Activated naive CD8-positive, alpha-beta T cell treated with anti-CD3 and anti-CD28 coated beads for 36 hours (primary cell): ENCODE measurements at places on chromosomes 1 and 21. TPM values are rescaled to one million over a fixed set of nuclear protein-coding genes. Genes with fewer than 3 reads are reported as not detected.

DNA sequence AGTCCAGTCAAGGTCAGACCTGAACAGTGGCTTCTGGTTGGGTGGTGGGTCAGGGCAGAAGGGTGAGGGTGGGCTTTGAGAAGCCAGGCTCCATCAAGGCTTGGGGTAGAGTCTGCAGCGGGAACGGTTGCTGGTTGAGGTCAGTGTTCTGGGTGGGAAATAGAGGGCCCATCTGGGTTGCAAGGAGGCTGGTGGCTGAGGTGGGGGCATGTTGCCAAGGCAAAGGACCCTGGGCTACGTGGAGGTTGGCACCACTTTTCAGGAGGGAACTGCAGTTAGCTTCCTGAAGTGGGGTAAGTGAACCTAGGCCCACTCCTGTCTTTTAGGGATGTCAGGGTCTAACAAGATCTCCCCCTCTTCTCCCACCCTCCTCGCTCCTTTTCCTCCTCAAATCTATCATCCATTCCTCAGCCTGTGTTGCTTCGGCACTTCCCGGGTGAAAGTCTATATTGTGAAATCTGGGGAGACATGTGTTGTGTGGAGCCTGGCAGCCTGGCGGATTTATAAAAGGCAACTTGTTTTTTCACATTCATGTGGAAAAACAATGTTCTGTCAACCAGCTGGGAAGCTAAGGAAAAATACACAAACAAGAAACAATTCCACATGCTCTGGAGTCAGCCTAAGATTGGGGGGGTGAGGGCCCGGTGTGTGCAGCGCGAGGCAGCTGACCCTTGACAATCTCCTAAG is 1.5 kb downstream of the IL22RA1 start:
- DNase-seq: no peak
- no peak overlapping the region for H3K4me3 ChIP-seq
- H3K4me1 ChIP-seq: no peaks in the 10 kb centered on the region
- H3K36me3 ChIP-seq: no peaks in the 10 kb centered on the region
- H3K27ac ChIP-seq: no peak overlapping the region
- peaks cover 5% of the 10 kb centered on the region for H3K27me3 ChIP-seq

DNA sequence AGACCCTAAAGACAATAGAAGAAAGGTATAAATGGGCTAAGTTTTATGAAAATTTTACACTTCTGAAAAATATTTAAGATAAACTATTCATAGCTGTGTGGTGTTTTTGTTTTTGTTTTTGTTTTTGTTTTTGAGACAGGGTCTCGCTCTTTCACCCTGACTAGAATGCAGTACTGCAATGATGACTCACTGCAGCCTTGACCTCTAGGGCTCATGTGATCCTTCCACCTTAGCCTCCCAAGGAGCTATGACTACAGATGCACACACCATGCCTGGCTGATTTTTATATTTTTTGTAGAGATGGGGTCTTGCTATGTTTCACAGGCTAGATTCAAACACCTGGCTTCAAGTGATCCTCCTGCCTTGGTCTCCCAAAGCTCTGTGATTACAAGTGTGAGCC is 66.6 kb downstream of the PUM1 start:
- peaks cover 27% of the 10 kb centered on the region for H3K4me1 ChIP-seq
- H3K36me3 ChIP-seq: peaks cover 45% of the 10 kb centered on the region
- DNase-seq: no peak
- no peaks in the 10 kb centered on the region for H3K27me3 ChIP-seq
- no peak overlapping the region for H3K27ac ChIP-seq
- H3K4me3 ChIP-seq: no peak overlapping the region

GRCh38 chr1:36711480-36711879 is 228.8 kb upstream of the CSF3R start:
- H3K4me1 ChIP-seq: peaks cover 3% of the 10 kb centered on the region
- peaks cover 43% of the 10 kb centered on the region for H3K27me3 ChIP-seq
- no peak for DNase-seq
- no peak overlapping the region for H3K27ac ChIP-seq
- H3K4me3 ChIP-seq: no peak overlapping the region
- H3K36me3 ChIP-seq: no peaks in the 10 kb centered on the region

GRCh38 chr1:35029761-35030160 is 2.0 kb downstream of the ZMYM6 start:
- H3K4me1 ChIP-seq: peaks cover 25% of the 10 kb centered on the region
- H3K36me3 ChIP-seq: peaks cover 30% of the 10 kb centered on the region
- H3K27ac ChIP-seq: no peak overlapping the region
- peak overlapping the region; percentile 99 for H3K4me3 ChIP-seq

GRCh38 chr1:56080123-56080522 is 499.2 kb downstream of the PLPP3 start:
- DNase-seq: no peak
- no peaks in the 10 kb centered on the region for H3K4me1 ChIP-seq
- H3K4me3 ChIP-seq: no peak overlapping the region
- H3K27me3 ChIP-seq: no peaks in the 10 kb centered on the region
- H3K27ac ChIP-seq: no peak overlapping the region
- H3K36me3 ChIP-seq: no peaks in the 10 kb centered on the region

DNA sequence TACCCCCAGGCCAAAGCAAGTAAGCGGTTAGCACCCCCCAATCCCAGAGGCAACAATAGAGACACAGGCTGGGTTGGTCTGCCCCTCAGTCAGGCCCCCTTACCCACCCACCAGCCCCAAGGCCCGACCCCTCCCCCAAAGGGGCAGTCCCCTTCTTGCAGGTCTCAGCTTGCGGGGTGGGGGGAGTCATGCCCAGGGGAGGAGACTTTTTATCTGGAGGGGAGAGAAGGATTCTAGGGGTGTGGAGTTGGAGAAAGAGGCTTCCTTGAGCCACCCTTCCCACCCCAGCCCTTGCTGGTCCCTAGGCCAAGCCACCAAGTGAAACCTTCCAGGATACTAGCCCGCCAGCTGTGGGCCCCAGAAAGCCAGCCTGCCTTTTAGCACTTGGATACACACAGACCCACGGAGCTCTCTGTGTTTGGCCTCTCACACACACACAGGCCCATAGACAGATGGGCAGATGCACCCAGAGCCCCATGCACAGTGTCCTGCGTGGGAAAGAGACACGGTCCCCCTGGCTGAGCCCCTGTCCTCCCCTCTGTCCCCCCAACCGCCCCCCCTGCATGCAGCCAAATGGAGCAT is 7.1 kb downstream of the TMEM54 start:
- H3K27me3 ChIP-seq: peaks cover 45% of the 10 kb centered on the region
- H3K27ac ChIP-seq: no peak overlapping the region
- peaks cover 3% of the 10 kb centered on the region for H3K4me1 ChIP-seq
- H3K36me3 ChIP-seq: no peaks in the 10 kb centered on the region
- peak overlapping the region; percentile 56 for H3K4me3 ChIP-seq
- DNase-seq: no peak

- DNase-seq: no peak
- no peak overlapping the region for H3K4me3 ChIP-seq
- peaks cover 2% of the 10 kb centered on the region for H3K4me1 ChIP-seq
Observed at GRCh38 chr1:3779912-3780416, 7.4 kb downstream of the SMIM1 start.

- no peak overlapping the region for H3K27ac ChIP-seq
- H3K36me3 ChIP-seq: no peaks in the 10 kb centered on the region
- H3K27me3 ChIP-seq: peaks cover 12% of the 10 kb centered on the region
- H3K4me1 ChIP-seq: peaks cover 4% of the 10 kb centered on the region
Observed at GRCh38 chr1:44108241-44108640, 10.4 kb upstream of the KLF17 start.

GRCh38 chr1:166511761-166512160 is 327.5 kb upstream of the POGK start:
- H3K27ac ChIP-seq: no peak overlapping the region
- no peaks in the 10 kb centered on the region for H3K36me3 ChIP-seq
- peaks cover 11% of the 10 kb centered on the region for H3K27me3 ChIP-seq

- DNase-seq: no peak
- H3K27ac ChIP-seq: no peak overlapping the region
- H3K4me1 ChIP-seq: peaks cover 2% of the 10 kb centered on the region
- H3K4me3 ChIP-seq: no peak overlapping the region
- peaks cover 10% of the 10 kb centered on the region for H3K36me3 ChIP-seq
Observed at GRCh38 chr1:21117597-21118001, 59.1 kb downstream of the EIF4G3 start.

- no peak overlapping the region for H3K4me3 ChIP-seq
- no peak overlapping the region for H3K27ac ChIP-seq
- H3K36me3 ChIP-seq: peaks cover under 1% of the 10 kb centered on the region
Observed at GRCh38 chr1:28155628-28156027, 20.9 kb downstream of the PTAFR start.

- H3K4me1 ChIP-seq: no peaks in the 10 kb centered on the region
- H3K27me3 ChIP-seq: peaks cover 6% of the 10 kb centered on the region
- no peak overlapping the region for H3K4me3 ChIP-seq
- no peak for DNase-seq
- H3K36me3 ChIP-seq: no peaks in the 10 kb centered on the region
Observed at GRCh38 chr1:66511118-66511517, 22.8 kb upstream of the SGIP1 start.

- no peak for DNase-seq
- H3K27ac ChIP-seq: no peak overlapping the region
- H3K36me3 ChIP-seq: no peaks in the 10 kb centered on the region
Observed at GRCh38 chr1:6935911-6936690, 150.8 kb downstream of the CAMTA1 start.

DNA sequence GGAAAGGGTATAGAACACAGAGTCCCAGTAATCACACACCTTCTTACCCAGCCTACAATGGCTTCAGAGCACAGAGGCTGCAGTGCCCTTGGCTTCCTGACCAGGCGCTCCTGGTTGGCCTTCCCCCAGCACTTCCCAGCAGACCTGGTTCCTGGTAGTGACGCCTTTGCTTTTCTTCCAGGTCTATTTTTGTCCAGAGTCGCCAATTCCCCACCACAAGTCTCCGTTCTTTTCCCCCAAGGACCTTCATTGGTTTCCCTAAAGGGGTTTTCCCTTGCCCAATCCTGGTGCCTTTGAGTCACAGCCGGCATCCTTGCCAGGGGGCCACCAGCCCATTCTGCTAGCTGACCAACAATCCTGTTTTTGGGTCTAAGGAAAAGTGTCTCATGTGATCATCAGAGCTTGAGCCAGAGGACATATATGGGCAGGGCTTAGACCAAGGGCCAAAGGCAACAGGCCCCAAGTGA is 84.8 kb downstream of the KCNJ15 start:
- no peak overlapping the region for H3K27ac ChIP-seq
- no peak overlapping the region for H3K4me3 ChIP-seq
- no peaks in the 10 kb centered on the region for H3K27me3 ChIP-seq
- no peak for DNase-seq
- H3K4me1 ChIP-seq: no peaks in the 10 kb centered on the region
- no peaks in the 10 kb centered on the region for H3K36me3 ChIP-seq

GRCh38 chr1:8587784-8588183 is 229.7 kb downstream of the RERE start:
- H3K36me3 ChIP-seq: peaks cover 10% of the 10 kb centered on the region
- no peak overlapping the region for H3K4me3 ChIP-seq
- no peaks in the 10 kb centered on the region for H3K27me3 ChIP-seq
- DNase-seq: no peak

DNA sequence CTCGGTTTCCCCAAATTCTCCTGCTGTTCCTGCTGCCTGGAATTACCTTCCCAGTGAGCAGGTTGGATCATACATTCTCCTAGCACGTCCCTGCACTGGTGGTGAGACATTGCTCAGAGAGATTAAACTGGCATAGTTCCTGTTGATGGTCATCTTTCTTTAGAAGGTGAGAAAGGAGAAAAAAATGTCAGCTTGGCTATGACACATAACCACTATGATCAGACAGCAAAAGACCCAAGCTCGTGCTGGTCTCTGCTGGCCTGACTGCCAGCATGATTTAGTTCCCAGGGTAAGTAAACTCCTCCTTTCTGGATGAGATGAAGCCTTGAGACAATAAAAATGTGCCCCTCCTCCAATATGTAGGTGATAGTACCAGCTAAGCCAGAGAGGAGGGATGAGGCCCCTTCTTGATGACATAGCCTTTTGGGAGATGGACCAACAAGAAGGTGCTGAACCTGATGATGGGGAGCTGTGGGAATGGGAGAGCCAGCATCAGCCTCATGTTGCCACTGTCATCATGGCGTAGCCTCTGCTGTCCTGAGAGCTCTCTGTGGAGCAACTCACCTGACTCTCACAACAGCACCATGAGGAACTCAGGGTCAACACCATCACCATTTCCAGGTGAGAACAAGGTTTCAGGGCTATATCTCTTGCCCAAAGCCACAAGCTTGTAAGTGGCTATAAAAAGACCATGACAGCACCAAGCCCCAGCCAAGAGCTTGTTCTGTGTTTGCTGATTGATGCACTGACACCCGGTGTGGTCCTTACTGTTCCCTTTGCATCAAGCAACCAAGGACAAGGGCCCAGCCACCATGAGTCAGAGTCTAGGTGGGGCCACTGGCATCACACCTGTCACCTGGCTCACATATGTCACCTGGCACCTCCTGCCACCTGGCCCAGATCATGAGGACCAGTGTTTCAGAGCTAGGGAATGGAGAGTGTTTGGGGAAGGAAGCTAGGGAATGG is 200.0 kb downstream of the MATN1 start:
- H3K36me3 ChIP-seq: no peaks in the 10 kb centered on the region
- DNase-seq: no peak
- H3K27me3 ChIP-seq: peaks cover 13% of the 10 kb centered on the region
- H3K4me1 ChIP-seq: no peaks in the 10 kb centered on the region

GRCh38 chr1:206785182-206785765 is 13.0 kb upstream of the IL10 start:
- peak overlapping the region; percentile 16 for H3K27ac ChIP-seq
- no peaks in the 10 kb centered on the region for H3K27me3 ChIP-seq
- no peaks in the 10 kb centered on the region for H3K36me3 ChIP-seq
- DNase-seq: no peak

GRCh38 chr1:232629250-232630046 is 485 bp downstream of the SIPA1L2 start:
- peak overlapping the region; percentile 84 for H3K4me3 ChIP-seq
- peaks cover 21% of the 10 kb centered on the region for H3K4me1 ChIP-seq
- DNase-seq: peak; percentile 23
- H3K27ac ChIP-seq: peak overlapping the region; percentile 66
- H3K36me3 ChIP-seq: no peaks in the 10 kb centered on the region
- peaks cover 61% of the 10 kb centered on the region for H3K27me3 ChIP-seq

DNA sequence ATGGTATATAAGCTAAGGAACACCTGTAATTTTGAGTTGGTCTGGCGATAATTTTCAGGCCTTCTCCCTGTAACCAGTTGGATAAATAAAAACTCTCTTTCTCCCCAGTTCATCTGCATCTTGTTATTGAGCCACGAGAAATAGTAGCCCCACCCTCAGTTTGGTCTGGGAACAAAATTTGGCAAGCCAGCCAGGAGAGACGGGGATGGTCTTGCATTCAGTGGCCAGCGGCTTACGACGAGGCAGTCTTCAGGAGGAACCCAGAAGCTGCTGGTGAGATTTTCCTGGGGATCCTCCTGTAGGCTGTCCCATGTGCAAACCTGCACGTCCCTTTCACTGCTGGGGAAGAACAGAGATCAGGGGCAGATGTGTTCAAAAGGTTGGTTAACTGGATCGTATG is 174.6 kb downstream of the PLA2G4A start:
- no peaks in the 10 kb centered on the region for H3K4me1 ChIP-seq
- H3K4me3 ChIP-seq: no peak overlapping the region
- no peak overlapping the region for H3K27ac ChIP-seq
- H3K27me3 ChIP-seq: peaks cover 6% of the 10 kb centered on the region
- no peaks in the 10 kb centered on the region for H3K36me3 ChIP-seq

The INTS11 gene
- 111 TPM for total RNA-seq

The DISC1 gene
- total RNA-seq: 2.0 TPM

The RGL1 gene
- total RNA-seq: 1.7 TPM

The REN gene
- not detected for total RNA-seq

The CFAP74 gene
- total RNA-seq: 0.31 TPM

The SLC16A4 gene
- 0.21 TPM for total RNA-seq

The LAMC1 gene
- total RNA-seq: 0.42 TPM

The TNFRSF14 gene
- 104 TPM for total RNA-seq

The DNAJC6 gene
- 1.9 TPM for total RNA-seq

The TPTE gene
- total RNA-seq: not detected

The USH2A gene
- not detected for total RNA-seq
